ENCODE measurements at places on chromosomes 6 and 20.

GRCh38 chr6:146898069-146898887 lies 299.5 kb downstream of the ADGB start:
- no peak for DNase-seq

GRCh38 chr6:157978021-157978783 lies 3.5 kb upstream of the SYNJ2 start:
- no peak for DNase-seq

GRCh38 chr20:56409956-56410355 lies 2.1 kb upstream of the CASS4 start:
- DNase-seq: no peak

DNA sequence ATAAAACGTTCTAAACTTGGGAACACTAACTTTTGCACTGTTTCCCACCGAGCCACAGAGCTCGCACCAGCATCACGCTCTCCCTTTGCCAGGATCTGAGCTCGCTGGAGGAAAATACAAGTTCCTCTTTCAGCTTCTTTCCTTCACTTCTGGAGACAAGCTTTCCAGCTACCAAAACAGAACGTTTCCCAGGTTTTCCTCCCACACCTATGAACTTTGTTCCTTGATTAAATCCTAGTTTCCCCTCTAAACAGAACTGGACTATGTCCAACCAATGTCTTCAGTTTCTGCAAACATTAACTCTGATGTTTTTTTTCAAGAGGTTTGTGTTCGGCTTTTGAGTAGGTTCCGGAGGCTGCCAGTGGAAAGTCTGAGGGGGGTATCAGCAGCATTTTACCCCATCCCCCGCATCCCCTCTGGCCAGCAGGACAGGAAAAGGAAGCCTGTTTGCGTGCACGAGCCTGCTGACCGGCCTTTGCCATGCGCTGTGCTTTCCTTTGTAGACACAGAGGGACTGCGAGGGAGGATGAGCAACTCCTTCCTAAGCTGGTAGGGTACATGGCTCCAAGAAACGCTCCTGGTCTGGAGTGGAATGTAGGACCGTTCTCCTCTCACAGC lies 135.5 kb downstream of the LY86 start:
- DNase-seq: no peak

DNA sequence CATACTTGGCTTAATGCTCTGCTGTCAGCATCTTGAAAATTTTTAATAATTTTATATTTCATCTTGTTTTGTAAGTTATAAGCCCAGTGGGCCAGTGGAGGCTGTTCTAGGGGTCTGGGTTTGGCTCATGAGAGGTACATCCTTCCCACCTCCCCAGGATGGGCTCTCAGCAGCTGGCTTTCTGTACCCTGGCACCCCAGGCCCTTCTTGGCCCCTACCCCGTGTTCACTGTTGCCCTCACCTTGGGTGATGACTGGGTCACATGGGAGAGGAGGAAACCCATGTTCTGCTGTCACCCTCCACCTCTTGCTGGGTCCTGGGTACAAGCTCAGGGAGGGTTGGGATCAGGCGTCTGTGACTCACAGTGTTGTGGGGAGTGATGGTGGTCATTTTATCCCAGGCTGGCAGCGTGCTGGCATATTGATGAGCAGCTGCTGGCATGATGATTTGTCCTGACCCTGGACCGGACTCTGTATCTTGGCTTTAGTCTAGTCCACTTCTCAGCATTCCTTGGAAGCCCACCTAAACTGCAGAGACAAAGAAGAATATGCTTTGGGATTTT lies 34.6 kb downstream of the SLC16A10 start:
- DNase-seq: no peak

DNA sequence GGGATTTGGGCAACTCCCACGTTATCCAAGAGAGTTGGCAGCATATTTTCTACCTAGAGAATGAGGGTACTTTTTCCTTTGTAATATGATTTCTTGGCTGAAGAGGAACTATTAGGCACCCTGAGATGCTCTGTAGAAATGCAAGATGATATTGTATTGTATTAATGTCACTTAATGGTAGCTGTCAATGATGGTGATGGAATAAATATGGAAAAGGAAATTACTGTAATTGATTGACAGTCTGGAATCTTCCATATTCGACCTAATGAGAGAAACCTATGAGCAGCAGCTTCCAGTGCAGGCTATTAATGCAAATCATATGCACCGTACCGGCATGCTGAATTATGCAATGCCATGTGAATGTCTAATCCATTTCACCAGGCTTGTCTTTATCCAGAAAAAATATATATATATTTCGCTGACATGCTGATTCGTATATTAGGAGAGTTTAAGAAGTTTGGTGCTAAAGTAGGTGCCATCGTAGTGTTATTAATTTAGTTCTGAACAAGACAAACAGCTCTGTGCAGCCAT lies 494.2 kb upstream of the JARID2 start:
- DNase-seq: no peak

GRCh38 chr6:73139681-73140383 lies 85.5 kb downstream of the KHDC1L start:
- DNase-seq: no peak

DNA sequence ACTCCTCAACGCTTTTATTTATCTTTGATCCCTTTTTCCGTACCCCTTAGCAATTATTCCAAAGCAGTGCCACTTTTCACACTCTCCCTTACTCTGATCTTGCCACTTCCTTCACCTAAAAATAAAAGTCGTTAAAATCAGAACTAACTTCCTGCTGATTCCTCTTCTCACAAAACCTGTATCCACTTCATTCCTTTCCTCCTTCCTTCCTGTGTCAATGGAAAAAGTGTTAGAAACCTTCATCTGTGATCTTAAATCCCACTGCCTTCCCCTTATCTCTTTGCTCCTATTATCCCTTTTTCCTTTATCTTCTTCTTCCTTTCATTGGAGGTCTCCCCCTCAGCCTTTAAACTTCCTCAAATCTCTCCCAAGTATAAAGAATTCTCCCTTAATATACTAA lies 49.2 kb downstream of the GOPC start:
- DNase-seq: no peak

Measured in hypothalamus (tissue), 51 donors.